ENCODE measurements at places on chromosomes 16 and 17. TPM values are rescaled to one million over a fixed set of nuclear protein-coding genes. Genes with fewer than 3 reads are reported as not detected.

DNA sequence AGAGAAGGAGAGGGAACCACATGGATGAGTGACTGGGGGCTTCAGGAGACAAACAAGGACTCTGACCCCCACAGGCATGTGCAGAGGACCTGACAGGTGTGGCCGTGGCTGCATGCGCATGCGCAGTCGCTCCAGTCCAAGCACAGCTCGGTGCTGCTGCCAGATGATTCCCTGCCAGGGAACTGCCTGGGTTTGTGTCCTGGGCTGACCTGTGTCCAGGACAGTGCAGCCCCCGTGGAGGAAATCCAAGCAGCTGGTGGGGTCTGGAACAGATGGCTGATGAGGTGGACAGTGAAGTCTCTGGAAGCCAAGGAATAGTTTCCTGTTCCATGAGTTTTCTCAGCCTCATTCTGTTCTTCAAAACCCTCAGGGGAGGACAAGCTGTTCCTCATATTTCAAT lies 27.3 kb downstream of the LASP1 start:
- DNase-seq, result peak; percentile 78

GRCh38 chr17:73401911-73402310 lies 90.1 kb upstream of the CDC42EP4 start:
- no peak for DNase-seq

DNA sequence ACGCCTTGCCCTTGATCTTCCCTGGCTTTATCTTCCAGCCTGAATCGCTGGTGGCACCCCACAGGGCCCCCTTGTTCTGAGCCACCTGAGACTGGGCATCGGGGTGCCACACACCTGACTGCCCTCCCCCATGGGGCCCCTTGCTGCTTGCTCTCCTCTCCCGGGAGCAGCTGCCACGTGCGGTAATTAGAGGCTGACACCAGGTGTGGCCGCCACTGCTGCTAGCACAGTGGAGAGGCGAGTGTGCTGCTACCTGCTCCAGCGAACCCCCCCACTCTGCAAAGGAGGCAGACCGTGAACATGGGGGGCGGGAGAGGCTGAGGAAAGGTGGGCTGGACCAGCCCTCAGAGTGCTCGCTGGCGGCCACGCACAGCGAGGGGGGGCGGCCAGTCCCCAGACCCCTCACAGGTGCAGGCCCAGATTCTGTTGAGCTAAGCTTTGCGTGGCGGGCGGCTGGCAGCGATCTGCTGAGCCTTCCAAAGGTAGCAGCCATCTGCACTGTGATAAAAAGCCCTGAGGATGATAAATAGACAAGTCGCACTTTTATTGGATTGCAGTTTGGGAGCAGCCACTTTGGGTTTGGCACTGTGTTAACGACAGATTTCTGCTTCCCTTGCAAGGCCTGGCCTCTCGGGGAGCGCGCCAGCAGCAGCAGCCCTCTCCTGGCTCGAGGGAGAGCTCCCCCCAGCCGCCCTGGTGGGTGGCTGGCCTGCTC lies 167.9 kb upstream of the GSE1 start:
- DNase-seq, result peak; percentile 57

DNA sequence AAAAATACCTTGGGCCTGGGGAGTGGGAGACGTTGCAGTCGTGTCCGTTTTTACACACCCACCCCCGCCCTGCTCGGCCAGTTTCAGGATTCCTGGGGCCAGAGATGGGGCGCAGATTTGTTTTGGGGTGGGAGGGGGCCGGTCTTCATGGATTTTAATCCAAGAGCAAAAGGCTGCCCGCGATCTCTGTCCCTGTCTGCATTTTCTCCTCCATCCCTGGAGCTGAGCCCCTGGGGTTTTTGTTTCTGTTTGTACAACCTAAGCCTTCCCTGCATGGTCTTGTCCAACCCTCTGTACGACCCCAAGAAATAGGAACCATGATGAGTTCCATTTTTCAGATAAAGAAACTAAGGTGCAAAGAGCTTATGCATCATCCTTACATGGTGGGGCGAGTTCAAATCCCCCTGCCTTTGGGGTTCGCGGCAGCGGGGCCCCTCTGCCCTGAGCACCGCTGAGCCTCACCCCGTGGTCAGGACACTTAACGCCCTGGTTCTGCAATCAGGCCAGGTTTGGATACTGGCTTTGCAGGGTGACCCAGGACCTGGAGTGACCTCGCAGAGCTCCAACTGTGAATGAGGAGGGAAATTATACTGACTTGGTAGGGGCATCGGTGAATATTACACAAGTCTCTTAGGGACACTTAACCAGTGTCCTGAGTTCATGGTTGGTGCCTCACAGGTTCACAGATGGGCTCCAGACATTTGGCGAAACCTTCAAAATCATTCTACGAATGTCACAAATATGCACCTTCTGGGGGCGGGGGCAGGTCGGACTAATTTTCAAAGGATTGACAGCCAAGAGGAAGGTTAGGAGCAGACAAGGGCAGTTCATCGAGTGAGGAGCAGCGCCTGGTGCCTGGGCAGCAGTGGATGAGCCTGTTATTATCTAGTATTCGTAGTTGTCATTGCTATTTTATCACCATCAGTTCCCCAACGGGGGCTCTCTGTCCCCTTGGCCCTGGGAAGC lies 4.1 kb upstream of the FOXF1 start:
- peak; percentile 8 for DNase-seq

DNA sequence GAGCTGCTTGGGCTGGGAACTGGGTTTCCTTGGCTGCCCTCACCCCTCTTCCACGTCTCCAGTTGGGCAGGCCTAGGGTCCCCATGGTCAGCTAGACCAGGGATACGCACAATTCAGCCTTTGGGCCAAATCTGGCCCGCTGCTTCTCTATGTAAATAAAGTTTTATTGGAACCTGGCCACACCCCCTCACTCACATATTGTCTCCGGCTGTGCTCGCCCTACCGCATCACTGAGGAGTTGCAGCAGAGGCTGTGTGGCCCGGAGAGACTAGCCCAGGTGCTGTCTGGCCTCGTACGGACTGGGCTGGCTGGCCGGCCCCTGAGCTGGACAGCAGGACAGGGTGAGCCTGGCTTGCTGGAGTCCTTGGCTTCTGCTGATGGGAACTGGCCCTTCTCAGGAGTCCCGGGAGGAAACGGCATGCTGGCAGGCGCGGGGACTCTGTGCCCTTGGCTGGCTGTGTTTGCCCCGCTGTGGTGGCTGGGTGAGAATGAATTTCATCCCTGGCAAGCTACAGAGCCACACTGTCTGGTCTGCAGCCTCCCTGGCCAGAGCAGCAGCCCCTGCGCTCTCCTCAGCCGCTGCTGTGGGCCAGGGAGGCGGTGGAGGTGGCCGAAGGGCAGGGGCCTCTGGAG lies 82.0 kb downstream of the ENGASE start:
- no peak for DNase-seq

DNA sequence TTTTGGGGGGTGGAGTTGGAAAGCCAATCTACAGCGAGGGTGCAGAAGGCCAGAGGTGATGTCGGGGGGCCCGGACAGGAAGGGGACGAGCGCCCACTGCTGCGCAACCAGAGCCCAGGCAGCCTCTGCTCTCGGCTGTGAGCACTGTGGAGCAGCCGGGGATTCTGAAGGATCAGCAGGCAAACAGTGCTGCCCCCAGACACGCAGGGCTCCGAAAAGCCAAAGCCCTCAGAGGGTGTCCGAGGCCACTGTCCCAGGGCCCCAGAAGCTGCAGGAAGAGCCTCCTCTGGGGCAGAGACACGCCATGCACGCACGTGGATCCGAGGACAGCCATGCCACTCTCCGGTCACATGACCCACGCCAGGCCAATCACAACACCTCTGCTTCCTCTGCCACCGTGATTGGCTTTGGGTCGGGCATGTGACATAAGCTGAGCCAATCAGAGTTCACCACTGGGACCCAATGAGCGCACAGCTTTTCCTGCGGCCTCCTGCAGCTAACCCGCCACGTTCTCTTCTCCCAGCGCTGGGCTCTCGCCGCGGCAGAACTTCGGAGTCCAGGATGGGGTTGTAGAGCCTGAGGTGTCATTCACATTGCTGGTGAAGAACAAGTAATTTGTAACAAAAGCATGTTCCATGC lies 40.7 kb downstream of the ACTG1 start:
- peak; percentile 46 for DNase-seq

GRCh38 chr16:4798456-4798855 lies 3.3 kb downstream of the SMIM22 start:
- no peak for DNase-seq

DNA sequence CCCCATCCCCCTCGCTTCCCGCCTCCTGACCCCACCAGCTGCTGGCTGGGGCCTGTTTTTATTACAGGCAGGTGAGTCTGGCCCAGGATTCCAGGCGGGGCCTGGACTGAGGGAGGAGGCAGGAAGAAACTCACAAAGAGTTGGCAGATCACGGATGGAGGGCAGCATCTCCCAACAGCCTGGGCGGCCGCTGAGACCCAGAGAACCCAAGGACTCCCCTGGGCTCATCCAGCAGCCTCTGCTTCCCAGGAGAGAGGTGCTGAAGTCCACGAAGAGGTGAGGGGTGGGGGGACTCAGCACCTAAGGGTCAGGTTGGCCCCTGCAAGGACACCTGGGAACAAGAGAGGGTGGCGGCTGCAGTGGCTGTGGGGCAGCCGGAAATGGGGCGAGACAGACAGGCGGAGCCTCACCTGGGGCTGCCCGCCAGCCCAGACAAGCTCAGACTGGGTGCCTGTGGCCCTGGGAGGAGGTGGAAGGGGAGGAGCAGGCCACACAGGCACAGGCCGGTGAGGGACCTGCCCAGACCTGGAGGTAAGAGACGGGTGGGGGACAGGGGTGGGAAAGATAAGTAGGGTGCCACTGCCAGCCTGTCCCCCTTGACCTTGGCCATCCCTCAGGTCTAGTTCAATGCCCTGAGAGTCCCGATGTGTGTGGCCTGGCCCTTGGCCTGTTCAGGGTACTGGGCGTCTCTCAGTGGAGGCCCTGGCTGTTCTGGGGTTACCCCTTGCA lies 8.7 kb upstream of the ADGRG1 start:
- peak; percentile 77 for DNase-seq

GRCh38 chr17:28954886-28955285 lies 3.6 kb upstream of the PHF12 start:
- DNase-seq, result no peak

GRCh38 chr17:50272711-50273653 lies 1.3 kb upstream of the TMEM92 start:
- DNase-seq, result peak; percentile 50

DNA sequence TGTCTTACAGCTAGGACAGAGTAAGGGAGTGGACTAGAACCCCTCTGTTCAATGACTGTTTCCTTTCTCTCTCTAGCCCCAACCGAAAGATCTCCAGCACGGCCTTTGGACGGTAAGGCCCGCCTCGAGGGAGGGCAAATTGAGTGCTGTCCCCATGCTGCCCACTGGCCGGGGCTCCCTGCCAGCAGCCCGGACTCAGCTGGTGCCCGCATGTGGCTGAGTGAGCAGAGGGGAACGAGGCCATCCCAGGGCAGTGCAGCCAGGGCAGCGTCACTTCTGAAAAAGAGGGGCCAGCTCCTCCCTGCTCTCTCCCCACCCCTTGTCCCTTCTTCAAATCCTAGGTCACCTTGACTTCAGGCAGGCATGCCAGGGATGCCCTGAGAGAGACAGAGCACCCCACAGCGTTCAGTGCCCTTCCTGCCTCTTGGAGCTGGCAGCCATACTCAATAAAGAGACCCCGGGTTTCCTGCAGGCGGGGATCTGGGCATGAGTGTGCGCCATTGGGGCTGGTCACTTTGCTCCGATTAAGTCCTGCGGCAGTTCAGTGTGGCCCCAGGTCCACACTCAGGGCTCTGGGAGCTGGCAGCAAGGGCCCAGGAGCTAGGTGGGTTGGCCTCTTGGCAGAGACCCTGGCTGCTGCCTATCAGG lies 130.9 kb downstream of the RAB11FIP4 start:
- DNase-seq, result no peak

DNA sequence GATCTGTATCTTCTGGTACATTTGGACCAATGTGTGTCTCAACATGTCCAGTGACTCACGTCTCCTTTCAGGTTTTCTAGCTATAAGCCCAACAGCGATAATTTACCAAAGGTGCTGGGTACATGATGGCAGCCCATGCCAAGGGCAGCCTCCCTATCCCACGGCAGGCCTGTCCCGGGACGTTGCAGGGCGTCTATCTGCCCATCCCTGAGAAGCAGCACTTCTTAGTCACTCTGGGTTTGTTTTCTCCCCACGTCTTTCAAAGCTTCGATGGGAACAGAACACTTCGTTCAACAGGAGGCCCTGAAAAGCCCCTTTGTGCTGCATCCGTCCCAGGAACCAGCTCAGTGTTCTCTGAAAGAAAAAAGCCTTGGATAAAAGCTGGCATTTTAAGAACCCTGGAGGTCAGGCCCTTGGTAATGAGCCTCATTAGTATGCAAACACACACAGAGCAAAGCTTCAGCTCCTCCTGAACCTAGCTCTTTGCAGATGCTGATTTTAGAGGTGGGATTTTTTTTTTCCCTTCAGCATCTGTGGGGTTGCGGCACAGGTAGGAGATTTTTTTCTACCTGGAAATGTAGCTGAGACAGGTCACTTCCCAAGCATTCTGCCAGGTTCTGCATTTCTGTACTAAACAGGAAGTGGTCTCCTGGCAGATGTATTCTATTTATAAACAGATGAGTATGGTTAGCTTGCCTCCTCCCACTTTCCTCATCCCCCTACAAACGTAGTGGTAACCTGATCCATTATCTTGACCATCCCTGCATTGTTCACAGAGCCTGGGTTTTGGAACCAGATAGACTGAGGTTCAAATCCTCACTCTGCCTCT lies 17.5 kb upstream of the MT4 start:
- DNase-seq, result no peak

The CCDC200 gene
- not detected for polyA plus RNA-seq

The KRT39 gene
- polyA plus RNA-seq, result 0.03 TPM

The CAPN15 gene
- polyA plus RNA-seq, result 75.9 TPM

The ODAD4 gene
- 0.50 TPM for polyA plus RNA-seq

The UNC119 gene
- polyA plus RNA-seq, result 57.0 TPM

The PFAS gene
- 10.3 TPM for polyA plus RNA-seq
